ENCODE measurements at places on chromosomes 12 and 14.

DNA sequence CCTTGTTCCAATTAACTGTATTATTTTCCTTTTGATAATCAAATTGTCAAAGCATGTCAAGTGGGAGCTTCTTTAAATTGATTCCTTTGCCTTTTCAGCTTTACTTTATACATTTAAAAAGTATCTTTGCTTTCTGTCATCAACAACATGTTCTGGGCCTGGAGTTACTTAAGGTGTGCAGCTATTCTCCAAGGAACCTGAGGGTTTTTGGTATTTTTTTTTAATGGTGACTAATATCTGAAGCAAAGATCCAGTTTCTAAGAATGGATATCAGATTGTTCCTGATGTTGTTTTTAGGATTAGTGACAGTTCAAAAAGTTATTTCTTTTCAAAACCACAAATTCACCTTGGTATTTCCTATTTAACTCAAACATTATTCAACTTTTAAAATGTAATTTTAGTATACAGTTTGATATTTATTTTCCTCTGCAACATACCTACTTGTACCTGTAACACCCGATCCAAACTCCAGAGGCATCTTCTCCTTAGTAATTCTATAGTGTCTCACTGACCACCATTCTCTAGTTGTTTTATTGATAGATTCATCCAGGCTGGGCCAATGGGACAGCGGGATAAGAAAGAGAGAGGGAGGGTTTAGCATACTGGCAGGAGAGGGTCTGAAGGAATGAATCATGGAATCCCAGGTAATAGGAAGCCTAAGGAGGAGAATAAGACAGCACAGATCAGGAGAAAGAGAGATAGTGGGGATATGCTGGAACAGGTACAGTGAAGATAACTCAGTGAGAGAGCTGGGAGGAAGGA lies 3.1 kb downstream of the CBLN3 start:
- no peak for DNase-seq

DNA sequence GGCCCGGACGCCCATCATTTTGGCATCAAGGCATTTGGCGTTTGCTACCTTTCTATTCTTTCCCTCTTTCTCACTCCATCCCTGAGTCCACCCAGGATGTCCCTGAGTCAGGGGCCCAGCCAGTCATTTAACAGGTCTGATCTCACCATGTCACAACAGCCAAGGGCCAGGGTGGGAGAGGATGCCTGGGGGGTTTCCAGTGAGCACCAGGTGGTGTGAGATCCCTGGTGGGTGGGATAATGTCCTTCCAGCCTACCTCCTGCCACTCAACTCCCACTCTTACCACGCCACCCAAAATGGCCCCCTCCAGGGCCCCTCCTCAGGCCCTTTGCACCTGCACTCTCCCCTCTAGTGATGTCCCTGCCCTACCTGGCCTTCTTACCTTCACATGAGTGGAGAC lies 310.8 kb downstream of the BCL11B start:
- DNase-seq: no peak

- DNase-seq: no peak
Measured at GRCh38 chr12:39499296-39499695, 56.4 kb upstream of the KIF21A start.

DNA sequence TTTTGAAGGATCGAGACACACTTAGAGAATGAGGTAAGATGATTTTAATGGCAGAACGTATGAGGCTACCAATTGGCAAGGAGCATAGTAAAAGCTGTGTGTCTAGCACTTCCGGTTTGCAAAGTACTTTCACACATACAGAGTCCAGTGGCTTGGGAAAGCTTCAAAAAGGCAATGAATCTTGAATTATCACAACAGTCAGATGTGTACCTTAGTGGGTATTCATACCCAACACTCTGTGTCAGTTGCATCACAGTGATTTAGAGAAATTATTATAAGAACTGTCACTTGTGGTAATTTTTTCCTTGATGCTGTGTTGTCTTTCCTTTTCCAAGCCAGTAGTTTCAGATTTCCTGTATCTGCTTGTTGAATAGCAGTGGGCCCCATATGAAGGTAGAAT lies 424.1 kb downstream of the PCNX1 start:
- DNase-seq: no peak

- peak; percentile 89 for DNase-seq
Measured at GRCh38 chr12:57069523-57069922, 9.1 kb downstream of the NEMP1 start.

- no peak for DNase-seq
Measured at GRCh38 chr14:23089498-23090253, 5.3 kb downstream of the ACIN1 start.

- DNase-seq: peak; percentile 74
Measured at GRCh38 chr14:75561013-75561432, 17.4 kb upstream of the FLVCR2 start.

DNA sequence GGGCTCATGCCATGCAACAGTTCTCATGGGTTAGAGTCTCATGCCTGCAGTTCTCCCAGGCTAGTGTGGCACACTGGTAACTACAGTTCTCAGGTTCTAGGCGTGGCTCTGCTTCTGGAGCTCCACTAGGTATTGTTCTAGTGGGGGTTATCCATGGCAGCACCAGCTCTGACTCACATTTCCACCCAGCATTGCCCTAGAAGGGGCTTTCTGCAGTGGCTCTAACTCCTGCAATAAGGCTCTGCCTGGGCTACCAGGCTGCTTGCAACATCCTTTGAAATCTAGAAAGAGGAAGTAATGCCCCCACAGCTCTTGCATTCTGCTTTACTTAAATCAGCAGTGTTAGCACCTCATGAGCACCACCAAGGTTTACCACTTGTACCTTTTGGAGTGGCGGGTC lies 220.3 kb upstream of the ARID2 start:
- DNase-seq: peak; percentile 84

DNA sequence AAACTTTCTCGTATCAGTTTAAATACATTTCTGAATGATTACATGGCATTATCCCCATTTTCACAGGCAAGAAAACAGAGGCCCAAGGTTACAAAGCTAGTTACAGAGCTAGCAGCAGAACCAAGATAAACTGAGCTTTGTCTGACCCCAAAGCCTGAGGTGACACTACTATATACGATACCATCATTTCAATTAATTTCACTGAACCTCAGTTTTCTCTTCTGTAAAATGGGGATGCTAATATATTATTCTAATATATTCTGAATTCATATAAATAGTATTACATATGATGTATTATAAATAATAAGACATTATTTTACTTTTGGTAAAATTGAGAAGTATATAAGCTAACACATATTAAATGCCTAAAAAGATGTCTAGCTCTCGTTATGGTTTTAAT lies 143.3 kb downstream of the NRXN3 start:
- DNase-seq: no peak

- DNase-seq: no peak
Measured at GRCh38 chr14:23066368-23066767, 9.0 kb upstream of the CDH24 start.

- peak; percentile 89 for DNase-seq
Measured at GRCh38 chr14:52703225-52703624, 3.8 kb upstream of the PSMC6 start.

DNA sequence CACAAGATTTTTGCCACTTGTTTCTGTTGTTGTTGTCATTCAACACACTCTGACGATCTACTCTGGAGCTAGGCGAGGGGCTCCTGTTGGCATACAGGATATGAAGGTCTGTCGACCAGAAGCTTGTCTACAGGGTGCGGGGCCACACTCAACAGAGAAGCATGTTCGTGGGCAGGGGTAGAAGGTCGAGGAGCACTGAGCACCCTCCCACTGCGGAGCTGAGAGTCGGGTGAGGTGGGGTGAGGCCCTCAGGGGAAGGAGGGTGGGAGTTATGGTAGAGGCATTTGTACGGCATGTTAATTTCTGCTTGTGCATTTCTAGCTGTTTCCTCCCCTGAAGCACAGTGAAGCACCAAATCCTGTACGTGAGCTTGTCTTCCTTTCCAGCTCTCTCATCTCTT lies 115.1 kb downstream of the PRMT8 start:
- no peak for DNase-seq

- peak; percentile 61 for DNase-seq
Measured at GRCh38 chr12:65188179-65188701, 18.9 kb downstream of the LEMD3 start.

- DNase-seq: no peak
Measured at GRCh38 chr12:124795081-124795948, 68.3 kb downstream of the SCARB1 start.

GRCh38 chr14:24204163-24205146 lies 1.0 kb upstream of the TSSK4 start:
- DNase-seq: no peak

DNA sequence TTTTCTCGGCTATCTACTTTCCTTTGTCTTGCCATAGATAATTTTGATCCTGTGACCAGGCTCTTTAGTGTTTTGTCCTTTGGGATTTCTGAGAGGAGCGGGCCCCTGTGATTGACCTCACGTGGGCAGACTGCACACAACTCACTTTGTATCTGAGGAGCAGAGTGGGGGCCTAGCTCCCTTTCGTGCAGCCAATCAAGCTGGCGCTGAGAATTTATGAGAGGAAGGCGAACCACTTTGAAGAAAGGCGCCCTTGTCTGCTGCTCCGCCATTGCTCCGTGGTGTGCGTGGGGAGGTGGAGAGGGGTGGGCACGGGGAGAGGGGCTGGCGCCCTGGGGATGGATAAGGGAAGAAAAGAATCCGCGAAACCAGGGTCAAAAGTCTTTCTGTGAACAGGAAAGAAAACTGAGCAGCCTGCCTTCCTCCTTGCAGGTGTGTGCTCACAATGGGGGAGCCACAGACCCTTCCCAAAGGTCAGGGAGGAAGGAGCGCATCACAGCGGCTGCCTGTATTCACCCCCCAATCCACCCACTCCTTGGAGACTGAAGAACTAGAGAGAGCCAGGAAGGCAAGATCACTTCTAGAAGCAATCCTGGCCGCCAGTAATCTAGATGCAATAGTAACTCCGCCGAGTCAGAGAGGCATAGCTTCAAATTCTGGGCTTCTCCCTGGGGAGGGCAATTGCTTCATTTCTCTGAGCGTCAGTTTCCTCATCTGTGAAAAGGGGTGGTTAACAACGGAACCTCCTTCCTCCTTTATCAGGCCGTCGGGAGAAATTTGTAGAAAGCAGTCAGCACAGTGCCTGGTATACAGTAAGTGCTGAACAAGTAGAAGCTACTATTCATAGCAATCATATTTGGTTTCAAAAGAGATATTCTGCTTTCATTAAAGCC lies 24.9 kb upstream of the MED13L start:
- DNase-seq: peak; percentile 72

GRCh38 chr14:20512177-20512905 lies 7.0 kb downstream of the RNASE10 start:
- DNase-seq: no peak
